A549 treated with GW870086 at 1 μM for 4 hours (cell line): ENCODE measurements at places on chromosomes 7 and 10. TPM values are rescaled to one million over a fixed set of nuclear protein-coding genes. Genes with fewer than 3 reads are reported as not detected.

The SPAM1 gene
- total RNA-seq, result not detected in 5 replicates

The OR13A1 gene
- not detected in 5 replicates for total RNA-seq

The ZEB1 gene
- total RNA-seq, result 5.0 to 9.4 TPM (median 8.0 TPM) in 5 replicates

The SPOCK2 gene
- 0.24 to 0.51 TPM (median 0.36 TPM) in 5 replicates for total RNA-seq

The LRGUK gene
- total RNA-seq, result 0.23 to 0.60 TPM (median 0.34 TPM) in 5 replicates

The OGDHL gene
- 0.13 to 0.49 TPM (median 0.21 TPM) in 5 replicates for total RNA-seq

The AFAP1L2 gene
- total RNA-seq, result 23.2 to 30.5 TPM (median 28.2 TPM) in 5 replicates

The ANK3 gene
- total RNA-seq, result 0.45 to 1.3 TPM (median 0.82 TPM) in 5 replicates

The COL17A1 gene
- 1.5 to 2.2 TPM (median 1.8 TPM) in 5 replicates for total RNA-seq

The NFE2L3 gene
- 7.3 to 9.0 TPM (median 8.2 TPM) in 5 replicates for total RNA-seq

The NKX1-2 gene
- total RNA-seq, result 0.03 to 0.06 TPM in 2 of 5 replicates, not detected in the others
